ENCODE measurements at places on chromosomes 11 and 22.
A peak's percentile ranks its signal among the peaks of the same experiment; 100 is the strongest.

GRCh38 chr11:81647374-81647773 is 1086.3 kb downstream of the FAM181B start:
- DNase-seq = no peak

DNA sequence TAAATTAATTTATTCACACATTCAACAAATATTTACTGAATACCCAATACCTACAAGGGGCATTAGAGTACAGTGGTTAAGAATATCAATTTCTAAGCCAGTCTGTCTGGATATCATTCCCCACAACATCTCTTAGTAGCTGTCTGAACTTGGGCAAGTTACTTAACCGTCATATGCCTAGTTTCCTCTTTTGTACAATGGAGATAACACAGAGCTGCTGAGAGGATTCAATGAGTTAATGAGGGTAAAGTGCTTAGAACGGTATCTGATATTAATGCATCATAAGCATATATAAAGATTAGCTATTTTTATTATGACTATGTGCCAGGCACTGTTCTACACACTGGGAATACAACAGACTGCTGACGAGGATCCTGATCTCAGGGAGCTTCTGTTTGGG is 116.4 kb downstream of the APOL5 start:
- no peak for DNase-seq

- no peak for DNase-seq
Measured at GRCh38 chr11:119888119-119888518, 159.1 kb upstream of the NECTIN1 start.

- DNase-seq = no peak
Measured at GRCh38 chr22:43446916-43447315, 35.1 kb downstream of the MPPED1 start.

- DNase-seq = no peak
Measured at GRCh38 chr11:133819114-133819513, 26.2 kb downstream of the SPATA19 start.

GRCh38 chr11:128552783-128553661 is 34.3 kb downstream of the ETS1 start:
- peak; percentile 84 for DNase-seq
